Psoas muscle (tissue), 8 donors: ENCODE measurements at places on chromosomes 6 and 20. TPM values are rescaled to one million over a fixed set of nuclear protein-coding genes. Genes with fewer than 3 reads are reported as not detected.
A peak's percentile ranks its signal among the peaks of the same experiment; 100 is the strongest.

Gene UST
- 2.6 TPM for polyA plus RNA-seq

Gene PNLDC1
- 0.25 TPM for polyA plus RNA-seq

- DNase-seq, result no peak
Measured at GRCh38 chr6:45714006-45714730, 301.5 kb downstream of the CLIC5 start.

DNA sequence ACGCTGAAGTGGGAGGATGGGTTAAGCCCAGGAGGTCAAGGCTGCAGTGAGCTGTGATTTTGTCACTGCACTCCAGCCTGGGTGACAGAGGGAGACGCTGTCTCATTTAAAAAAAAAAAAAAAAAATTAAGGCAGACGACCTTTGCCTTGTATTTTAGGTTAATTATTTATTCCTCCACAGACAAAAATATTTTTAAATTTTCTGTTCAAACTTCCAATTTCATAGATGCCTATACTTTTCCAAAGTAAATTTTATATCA, 6.3 kb upstream of the SMIM28 start:
- no peak for DNase-seq

Gene TRIM38
- polyA plus RNA-seq, result 5.8 TPM

DNA sequence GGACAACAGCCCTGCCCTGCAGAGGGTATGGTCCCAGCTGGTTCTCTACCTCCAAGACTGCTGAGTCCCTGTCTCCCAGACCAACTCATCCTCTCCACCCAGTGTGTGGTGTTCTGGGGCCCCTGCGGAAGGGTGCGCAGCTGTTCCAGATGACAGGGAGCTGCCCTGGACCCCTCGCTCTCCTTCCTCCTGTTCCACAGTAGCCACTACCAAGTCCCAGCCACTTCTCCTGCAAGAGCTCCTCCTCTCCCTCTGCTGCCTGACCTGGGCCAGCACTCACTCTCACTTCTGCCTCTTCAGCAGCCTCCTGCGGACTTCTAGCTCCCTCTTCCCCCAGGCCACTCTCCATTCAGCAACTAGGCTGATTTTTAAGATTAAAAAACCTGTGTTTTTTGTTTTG, 40.1 kb upstream of the TMEM181 start:
- DNase-seq, result no peak

DNA sequence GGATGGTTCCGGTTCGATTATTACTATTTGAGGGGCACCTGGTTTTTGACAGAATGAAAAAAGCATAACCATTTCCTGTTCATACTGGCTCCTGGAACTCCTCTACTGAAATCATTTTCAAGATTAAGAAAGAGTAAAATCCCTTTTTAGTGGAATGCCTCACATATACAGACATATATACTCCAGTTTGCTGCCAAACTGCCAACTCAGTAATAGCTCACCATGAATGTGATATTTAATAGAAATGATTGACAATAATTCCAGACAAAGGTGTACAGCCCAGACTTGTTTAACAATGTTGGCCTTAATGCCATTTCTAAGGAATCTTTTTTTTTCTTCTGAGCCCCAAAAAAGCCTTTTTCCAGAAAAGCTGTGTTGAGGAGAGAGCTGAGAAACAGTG, 93.1 kb downstream of the JAG1 start:
- no peak for DNase-seq

Gene BPIFA2
- not detected for polyA plus RNA-seq

DNA sequence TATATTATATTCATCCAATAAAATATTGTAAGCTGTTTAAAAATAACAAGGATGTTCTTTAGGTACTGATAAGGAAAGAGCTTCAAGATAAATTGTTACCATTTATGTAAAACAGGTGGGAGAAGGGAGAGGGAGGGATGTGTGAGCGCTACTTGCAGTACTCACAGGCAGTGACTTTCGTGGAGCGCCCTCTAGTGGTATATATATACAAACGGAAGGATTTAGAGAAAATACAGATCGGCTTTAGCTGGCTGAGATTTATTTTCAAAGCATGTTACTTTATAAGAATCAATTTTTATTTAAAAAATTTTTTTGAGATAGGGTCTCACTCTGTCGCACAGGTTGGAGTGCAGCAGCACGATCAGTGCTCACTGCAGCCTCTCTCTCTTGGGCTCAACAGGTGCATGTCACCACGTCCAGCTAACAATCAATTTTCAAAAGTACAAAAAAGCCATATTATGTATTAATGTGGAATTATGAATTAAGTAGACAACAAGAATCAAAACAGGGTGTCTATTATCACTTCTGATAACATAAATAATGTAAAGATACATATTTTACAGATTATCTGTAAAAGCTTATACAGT, 3.3 kb upstream of the MOG start:
- no peak for DNase-seq

Gene CTAGE9
- not detected for polyA plus RNA-seq

Gene SEL1L2
- 0.43 TPM for polyA plus RNA-seq

DNA sequence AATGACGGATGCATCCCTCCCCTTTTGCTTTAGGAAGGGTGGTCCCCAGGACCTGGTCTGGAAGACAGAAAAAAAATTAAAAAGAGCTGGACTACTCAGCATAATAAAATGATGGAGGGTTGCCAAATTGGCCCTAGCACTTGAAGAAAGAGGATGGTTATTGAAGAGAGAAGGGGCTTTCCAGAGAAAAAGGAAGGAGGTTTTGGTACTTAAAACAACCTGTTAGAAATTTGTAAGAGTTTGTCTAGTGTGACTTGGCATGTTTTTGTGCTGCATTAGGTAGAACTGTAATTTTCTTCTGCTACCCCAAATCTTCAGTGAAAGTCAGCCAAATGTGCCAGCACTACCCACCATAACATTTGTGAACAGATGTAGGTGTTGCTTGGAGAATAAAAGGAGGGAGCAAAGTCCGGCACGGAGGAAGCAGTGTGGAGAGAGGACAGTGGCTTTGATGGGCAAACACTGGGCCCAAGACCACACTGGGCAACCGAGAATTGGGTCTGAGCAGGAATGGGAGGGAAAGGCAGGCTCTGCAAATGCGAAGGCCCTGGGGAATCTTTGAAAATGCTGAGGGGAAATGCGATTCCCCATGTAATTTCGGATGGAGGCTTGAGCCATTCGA, 160.9 kb downstream of the QRSL1 start:
- DNase-seq, result no peak

Gene TBP
- 9.6 TPM for polyA plus RNA-seq

DNA sequence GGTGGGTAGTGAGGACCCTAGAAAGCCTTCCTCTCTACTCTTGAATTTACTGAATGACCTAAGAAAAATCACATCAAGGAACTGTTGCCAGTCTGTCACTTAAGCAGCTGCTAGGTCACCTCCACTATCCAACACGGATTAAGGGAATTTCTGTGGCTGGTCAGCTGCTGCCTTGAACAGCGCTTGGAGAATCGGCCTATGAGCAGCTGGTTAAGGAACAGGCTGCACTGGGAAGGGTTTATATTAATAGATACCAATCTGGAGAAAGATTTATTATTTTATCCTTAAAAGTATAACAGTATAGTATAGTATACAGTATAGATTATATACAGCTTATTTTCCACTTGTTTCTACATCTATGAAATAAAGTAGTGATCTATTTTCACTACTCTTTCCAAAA, 6.5 kb downstream of the PTPRK start:
- no peak for DNase-seq

DNA sequence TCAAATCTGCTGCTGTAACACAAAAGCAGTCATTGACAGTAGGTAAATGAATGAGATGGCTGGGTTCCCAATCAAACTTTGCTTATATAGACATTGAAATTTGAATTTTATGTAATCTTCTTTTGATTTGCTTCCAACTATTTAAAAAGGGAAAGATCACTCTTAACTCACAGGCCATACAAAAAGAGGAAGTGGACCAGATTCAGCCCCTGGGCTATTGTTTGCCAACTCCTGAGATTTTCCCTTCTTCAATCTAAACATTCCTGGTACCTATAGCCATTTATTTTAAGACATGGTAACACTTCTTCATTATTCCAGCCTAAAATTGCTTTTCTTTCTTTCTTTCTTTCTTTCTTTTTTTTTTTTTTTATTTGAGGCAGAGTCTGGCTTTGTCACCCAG, 260.6 kb downstream of the TFAP2A start:
- DNase-seq, result no peak

Gene GSTA2
- polyA plus RNA-seq, result 0.04 TPM

GRCh38 chr6:35400111-35400510, 52.0 kb upstream of the FANCE start:
- no peak for DNase-seq

DNA sequence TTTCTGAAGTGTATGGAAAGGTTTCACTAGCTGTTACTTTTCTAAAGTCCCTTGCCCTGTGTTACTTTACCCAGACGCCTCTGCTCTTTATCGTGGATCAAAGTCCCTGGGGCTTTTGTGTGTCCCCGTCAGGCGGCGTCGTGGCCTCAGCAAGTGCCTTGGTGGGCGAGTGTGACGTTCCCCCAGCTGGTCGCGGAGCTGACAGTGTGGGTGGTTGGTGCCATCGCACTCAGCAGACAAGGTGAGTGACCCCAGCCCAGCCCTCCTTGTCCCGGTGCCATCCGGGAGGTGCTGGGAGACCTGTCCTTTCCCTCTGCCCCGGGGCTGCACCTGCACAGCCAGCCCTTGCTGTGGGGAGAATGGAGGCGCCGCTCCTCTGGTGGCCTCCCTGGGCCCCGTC, 27.3 kb upstream of the TCFL5 start:
- DNase-seq, result peak; percentile 44

GRCh38 chr6:61909486-61909885, 376.5 kb downstream of the KHDRBS2 start:
- no peak for DNase-seq

DNA sequence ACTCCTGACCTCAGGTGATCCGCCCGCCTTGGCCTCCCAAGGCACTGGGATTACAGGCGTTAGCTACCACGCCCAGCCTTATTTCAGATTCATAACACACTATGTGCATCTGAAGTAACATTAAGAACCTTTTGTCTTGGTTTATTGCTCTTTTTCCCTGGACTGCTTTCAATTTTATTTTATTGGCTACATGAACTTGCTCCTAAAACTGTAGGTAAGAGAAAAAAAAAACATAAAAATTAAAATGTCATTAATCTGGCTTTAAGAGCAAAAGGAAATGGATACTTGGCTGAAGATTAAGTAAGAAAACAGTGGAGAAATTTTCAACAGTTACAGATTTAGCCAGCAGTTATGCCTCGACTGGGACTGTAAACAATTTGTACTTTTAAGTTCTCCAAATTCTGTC, 62.5 kb downstream of the GJA1 start:
- DNase-seq, result no peak

DNA sequence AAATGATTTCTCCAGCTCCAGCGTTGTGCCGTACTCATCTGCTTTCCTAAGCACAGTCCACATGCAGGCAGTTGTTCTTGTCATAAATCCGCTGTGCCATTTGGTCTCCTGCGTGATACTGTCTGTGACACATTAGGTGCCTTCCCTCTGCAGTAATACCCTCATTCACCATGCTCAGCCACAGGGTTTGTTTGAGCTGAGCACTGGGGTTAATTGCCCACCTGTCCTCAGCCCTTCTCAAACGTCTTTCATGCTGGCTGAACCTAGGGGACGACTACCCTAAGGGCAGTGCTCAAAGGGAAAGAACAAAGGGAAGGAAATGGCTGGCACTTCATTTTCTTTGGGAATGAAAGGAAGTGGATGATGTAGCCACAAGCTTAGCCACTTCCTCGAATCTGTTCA, 64.2 kb upstream of the MYLIP start:
- no peak for DNase-seq

DNA sequence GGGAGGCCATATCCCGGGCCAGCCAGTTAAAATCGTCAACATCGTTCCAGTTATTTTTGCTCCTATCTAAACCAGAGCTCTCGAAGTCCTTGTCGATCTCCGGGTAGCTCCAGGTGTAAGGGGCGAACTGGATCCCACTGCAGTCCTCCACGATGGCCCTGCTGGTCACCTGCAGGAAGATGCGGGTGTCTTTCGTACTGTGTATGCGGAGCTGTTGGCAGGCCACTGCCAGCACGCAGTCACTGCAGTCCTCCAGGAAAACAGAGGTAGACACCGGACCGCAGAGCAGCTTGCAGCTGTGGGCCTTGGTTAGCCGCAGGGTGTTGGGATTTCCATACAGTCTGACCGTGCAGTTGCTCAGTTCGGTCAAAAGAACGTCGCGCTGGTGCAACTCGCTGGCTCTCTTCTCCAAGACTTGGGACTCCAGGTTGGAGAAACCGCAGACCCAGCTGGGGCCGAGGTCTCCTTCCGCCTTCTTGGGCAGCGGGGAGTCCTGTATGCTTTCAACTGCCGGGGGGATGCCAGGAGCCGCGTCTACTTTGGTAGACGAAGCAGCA, 742 bp downstream of the TBCC start:
- DNase-seq, result peak; percentile 40

DNA sequence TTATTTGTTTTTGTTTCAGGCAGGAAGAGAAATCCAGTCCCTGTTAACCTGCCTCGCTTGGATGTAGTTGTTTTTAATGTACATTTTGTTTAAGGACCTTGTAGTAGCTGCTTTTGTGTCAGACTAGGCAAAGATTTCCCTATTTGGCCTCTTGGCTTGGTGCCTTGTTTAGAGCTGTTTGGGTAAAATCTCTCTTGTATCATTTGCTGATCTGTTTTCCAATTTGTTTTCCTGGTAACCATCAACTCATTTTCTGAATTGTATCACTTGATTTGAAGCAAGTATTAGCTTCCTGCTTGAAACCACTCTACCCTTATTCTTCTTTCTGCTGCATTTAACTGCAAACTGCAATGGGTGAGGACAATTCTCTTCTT, 160.7 kb downstream of the ZFAND3 start:
- DNase-seq, result no peak

GRCh38 chr6:91033964-91034363, 447.1 kb upstream of the MAP3K7 start:
- no peak for DNase-seq

DNA sequence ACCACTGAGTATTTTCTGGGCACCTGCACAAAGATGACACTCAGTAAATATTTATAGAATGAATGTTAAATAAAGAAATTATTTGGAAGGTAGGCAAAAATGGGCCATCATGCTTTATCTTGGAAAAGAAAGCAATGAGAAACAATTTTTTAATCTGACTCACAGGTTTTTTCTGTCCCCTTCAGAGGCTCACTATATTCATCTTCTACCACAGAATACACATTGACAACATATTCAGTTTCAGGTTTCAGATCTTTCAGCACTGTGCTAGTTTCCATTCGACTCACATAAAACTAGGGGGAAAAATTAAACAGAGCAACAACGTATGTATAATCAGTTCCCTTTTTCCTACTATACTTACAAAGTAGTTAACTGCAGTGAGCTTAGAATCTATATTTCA, 58.3 kb downstream of the COL12A1 start:
- no peak for DNase-seq
